ENCODE measurements at places on chromosomes 4 and X.

DNA sequence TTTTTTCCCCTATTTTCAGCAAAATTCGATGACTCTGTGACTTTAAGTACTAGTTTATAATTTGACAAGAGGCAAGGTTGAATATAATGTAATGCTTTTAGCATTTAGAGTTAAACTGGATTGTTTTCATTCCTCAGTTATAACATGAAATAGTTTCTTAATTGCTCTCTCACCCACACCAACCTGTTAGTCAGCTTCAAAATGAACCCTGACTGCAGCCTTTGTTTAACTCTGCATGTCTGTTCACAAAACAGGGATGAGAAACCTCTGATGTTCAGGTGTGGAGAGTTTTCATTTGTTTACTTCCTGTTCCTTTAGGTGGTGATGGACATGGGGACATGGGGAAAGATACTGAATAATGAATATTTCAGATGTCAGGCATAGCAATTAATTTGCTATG is 49.9 kb upstream of the MND1 start:
- peaks cover 7% of the 10 kb centered on the region for H3K4me1 ChIP-seq
- H3K27ac ChIP-seq, result no peak overlapping the region
- DNase-seq, result no peak
- no peaks in the 10 kb centered on the region for H3K36me3 ChIP-seq

- no peaks in the 10 kb centered on the region for H3K36me3 ChIP-seq
- H3K27ac ChIP-seq, result peak overlapping the region; percentile 12
- no peaks in the 10 kb centered on the region for H3K4me1 ChIP-seq
- no peak overlapping the region for H3K4me3 ChIP-seq
- no peak for DNase-seq
These were observed 149.3 kb downstream of the DMD start for GRCh38 chrX:33062041-33062440.

- no peak for DNase-seq
- H3K27me3 ChIP-seq, result no peaks in the 10 kb centered on the region
- H3K36me3 ChIP-seq, result no peaks in the 10 kb centered on the region
- H3K4me3 ChIP-seq, result no peak overlapping the region
These were observed 372.6 kb upstream of the TECRL start for GRCh38 chr4:64781737-64782326.

DNA sequence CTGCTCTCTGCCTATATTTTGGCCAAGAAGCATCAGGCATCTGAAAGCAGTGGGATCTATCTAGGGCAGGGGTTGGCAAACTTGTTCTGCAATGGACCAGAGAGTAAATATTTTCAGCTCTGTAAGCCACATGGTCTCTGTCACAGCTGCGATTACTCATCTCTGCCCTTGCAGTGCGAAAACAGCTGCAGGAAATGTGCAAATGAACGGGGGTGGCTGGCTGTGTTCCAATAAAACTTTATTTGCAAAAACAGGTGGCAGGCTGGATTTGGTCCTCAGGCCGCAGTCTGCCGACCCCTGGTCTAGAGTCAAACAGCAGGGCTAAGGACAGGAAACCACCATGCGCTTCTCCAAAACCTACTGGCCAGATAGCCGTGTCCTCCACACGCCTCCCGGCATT is 48.6 kb downstream of the ACOX3 start:
- no peaks in the 10 kb centered on the region for H3K36me3 ChIP-seq
- no peak overlapping the region for H3K27ac ChIP-seq
- DNase-seq, result no peak
- H3K4me1 ChIP-seq, result peaks cover 22% of the 10 kb centered on the region
- H3K27me3 ChIP-seq, result no peaks in the 10 kb centered on the region
- no peak overlapping the region for H3K4me3 ChIP-seq

GRCh38 chr4:39083164-39083563 is 21.1 kb downstream of the KLHL5 start:
- no peaks in the 10 kb centered on the region for H3K27me3 ChIP-seq
- no peaks in the 10 kb centered on the region for H3K36me3 ChIP-seq
- no peak overlapping the region for H3K4me3 ChIP-seq
- no peak for DNase-seq
- no peaks in the 10 kb centered on the region for H3K4me1 ChIP-seq
